NCI-H524 treated with DMSO at 0.1 percent for 48 hours (cell line): ENCODE measurements at places on chromosomes 12 and 14.
A peak's percentile ranks its signal among the peaks of the same experiment; 100 is the strongest.

GRCh38 chr14:29222671-29223268, 456.2 kb downstream of the FOXG1 start:
- DNase-seq: peak; percentile 42

GRCh38 chr14:92665661-92666110, 82.7 kb downstream of the LGMN start:
- no peak for DNase-seq

GRCh38 chr12:86931714-86932113, 675.5 kb upstream of the MGAT4C start:
- no peak for DNase-seq

- no peak for DNase-seq
Measured at GRCh38 chr12:122457627-122458026, 35.2 kb upstream of the CLIP1 start.

GRCh38 chr12:119208626-119209061, 29.9 kb downstream of the HSPB8 start:
- no peak for DNase-seq

DNA sequence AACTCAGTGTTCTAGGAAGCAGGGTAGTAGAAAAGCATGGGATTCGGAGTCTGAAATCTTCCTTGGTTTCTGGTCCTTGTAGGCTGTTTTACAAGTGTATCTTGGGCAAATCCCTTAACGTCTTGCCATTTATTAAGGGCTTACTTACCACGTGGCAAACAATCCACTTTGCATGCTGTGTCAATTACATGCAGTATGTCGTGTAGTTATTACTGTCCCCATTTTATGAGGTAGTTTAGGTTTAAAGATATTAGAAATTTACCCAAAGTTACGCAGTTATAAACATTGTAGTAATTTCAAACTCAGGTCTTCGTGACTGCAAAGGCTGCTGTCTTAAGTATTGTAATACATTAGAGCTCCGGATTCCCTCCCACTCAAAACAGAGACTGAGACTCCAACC, 1.5 kb upstream of the NOVA1 start:
- DNase-seq: peak; percentile 67

GRCh38 chr12:112236786-112237185, 111.4 kb downstream of the TRAFD1 start:
- no peak for DNase-seq
